ENCODE measurements at places on chromosomes 2 and 18. TPM values are rescaled to one million over a fixed set of nuclear protein-coding genes. Genes with fewer than 3 reads are reported as not detected.

DNA sequence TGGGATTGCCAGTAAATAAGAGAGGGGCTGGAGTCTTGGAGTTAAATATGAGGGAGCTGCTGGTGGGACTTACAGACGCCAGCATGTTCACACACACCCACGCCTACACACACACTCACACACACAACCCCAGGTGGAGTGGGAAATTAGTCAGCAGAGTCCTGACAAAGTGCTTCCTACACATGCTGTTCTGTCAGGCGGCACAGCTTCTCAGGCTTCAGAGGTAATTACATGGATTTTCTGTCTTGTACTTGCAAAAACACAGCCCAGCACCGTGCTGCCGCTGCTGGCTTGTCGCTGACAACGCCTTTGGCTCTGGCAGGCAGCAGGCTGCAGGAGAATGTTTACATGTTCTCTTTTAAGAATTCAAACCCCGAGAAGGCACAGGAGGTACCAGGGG lies 1186.3 kb upstream of the CELF4 start:
- H3K36me3 ChIP-seq = no peaks in the 10 kb centered on the region
- H3K27ac ChIP-seq = no peak overlapping the region
- no peaks in the 10 kb centered on the region for H3K4me1 ChIP-seq

DNA sequence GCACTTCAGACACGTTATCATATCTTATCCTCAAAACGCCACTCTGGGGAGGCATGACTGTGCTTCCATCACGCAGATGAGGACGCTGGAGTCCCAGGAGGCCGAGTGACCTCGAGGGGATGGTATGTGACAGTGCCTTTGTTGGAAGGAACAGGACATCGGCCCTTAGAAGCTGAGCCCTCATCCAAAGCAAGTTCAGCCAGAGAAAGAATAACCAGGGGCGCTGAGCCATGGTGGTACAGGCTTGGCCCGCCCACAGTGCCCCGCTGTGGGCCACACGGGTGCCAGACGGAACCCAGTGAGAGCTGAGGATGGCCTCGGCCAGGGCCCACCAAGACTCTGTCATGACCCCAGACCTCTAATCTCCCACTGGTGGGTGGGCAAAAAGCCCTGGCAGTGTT lies 31.3 kb downstream of the HS1BP3 start:
- no peak for DNase-seq
- H3K27ac ChIP-seq = peak overlapping the region; percentile 94
- H3K36me3 ChIP-seq = peaks cover 51% of the 10 kb centered on the region
- no peak overlapping the region for H3K4me3 ChIP-seq
- H3K27me3 ChIP-seq = no peaks in the 10 kb centered on the region

SALL3 gene
- total RNA-seq = not detected

DNA sequence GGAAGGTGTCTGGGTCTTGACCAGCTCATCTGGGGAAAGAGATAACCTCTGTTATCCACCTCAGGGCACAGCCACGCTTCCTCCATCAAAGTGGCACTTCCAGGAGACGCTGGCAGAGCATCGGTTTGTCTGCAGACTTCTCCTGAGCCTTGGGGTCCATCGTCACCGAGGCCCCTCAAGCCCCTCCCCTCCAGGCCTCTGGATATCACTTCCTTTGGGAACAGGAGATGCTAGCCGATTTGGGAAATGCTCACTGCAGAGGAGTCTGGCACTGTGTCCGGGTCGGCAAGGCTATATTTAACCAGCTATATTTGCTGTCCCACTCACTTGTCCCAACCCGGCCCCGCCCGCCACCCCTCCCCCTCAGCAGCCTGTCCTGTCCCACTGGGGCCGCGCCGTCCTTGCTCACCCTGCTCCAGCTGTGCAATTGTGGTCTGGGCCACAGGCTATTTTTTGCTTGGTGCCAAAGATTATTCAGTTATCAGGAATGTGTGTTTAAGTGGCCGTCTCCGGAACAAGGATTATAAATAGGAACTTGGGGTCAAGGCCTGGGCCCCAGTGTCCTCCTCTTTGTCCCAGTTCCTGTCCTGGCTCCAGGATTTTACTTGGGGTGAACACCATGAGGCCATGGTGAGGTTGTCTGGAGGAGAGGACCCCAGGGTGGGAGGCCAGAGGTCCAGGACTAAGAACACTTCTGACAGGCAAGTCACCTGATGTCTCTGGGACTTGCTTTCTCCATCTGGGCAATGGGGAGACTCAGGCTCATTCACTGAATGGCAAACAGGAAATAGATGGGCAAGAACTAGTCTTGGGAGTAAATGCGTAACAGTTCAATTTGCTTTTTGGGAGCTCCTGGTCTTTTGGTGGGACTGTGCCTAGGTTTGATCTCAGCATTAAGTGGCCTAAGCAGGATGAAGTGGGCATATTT lies 263.6 kb downstream of the DYSF start:
- DNase-seq = peak; percentile 43
- H3K27me3 ChIP-seq = no peaks in the 10 kb centered on the region
- H3K27ac ChIP-seq = peak overlapping the region; percentile 41
- no peak overlapping the region for H3K4me3 ChIP-seq

EGR4 gene
- total RNA-seq = not detected

DNA sequence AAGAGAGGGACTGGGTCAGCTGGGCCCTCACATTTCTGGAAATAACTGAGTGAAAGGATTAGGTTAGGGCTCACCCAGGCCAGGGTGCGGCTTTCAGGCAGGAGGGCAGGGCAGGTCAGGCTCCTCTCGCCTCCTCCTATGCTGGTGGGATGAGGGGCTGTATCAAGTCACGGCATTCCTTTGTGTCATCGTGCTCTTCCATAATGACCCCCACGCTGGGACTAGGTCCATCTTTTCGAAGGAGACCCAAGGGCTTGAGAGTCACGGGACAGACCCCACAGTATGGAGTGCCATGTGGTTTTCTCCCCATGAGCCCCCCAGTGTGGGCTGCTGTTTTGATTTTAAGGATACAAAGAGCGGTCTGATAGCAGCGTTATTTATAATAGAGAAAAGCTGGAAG lies 137.8 kb upstream of the COPS8 start:
- H3K4me1 ChIP-seq = no peaks in the 10 kb centered on the region
- H3K27ac ChIP-seq = no peak overlapping the region
- no peak overlapping the region for H3K4me3 ChIP-seq
- DNase-seq = no peak

DNA sequence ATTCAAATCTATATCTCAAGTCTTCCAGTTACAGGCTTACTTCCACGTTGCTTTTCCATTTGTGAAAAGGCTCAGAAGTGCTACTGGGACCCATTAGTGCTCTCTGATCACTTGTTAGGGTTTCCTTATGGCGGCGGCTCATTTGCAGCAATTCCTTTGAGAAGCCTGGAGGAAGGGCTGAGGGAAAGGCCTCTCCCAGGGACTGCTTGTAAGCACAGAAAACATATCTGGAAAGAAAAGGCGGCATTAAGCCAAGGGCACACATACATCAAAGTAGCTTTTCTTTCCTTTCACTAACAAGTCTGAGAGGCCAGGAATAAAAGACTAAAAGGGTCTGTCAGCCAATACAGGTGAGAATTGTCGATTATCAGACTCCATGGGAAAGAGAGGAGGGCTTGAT lies 39.4 kb upstream of the ITGB6 start:
- DNase-seq = no peak

DNA sequence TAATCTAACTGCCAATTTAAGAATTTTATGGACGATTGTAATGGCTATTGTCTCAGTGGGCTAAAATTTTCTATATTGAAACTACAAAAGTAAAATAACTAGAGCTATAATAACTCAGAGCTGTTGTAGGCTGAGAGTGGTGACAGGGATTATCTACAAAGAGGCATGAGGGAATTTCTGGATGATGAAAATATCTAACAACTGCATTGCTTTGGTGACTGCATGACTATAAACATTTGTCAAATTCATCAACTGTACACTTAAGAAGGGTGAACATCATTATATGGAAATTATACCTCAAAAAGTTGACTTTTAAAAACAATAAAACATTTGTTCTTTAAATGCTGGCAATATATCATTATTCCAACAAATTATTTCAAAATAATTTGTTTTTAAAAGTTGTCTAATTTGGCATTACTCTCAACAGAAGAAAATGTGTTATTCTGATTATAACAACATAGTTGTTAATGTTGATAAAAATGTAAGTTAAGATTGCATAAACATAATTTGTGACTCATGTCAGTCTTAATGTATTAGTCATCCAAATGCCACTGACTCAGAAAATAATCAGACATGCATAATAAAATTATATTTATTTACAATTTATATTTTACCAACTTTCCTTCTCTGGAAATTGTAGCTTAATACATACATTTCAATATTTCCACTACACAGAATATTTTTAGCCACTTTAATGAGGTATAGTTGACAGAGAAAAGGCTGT lies 865.1 kb upstream of the VRK2 start:
- no peaks in the 10 kb centered on the region for H3K36me3 ChIP-seq
- H3K4me1 ChIP-seq = no peaks in the 10 kb centered on the region
- H3K27ac ChIP-seq = no peak overlapping the region
- no peaks in the 10 kb centered on the region for H3K27me3 ChIP-seq
- H3K4me3 ChIP-seq = no peak overlapping the region
- no peak for DNase-seq

GRCh38 chr2:225010804-225011203 lies 31.5 kb downstream of the DOCK10 start:
- no peaks in the 10 kb centered on the region for H3K4me1 ChIP-seq
- DNase-seq = no peak
- H3K27ac ChIP-seq = no peak overlapping the region
- H3K36me3 ChIP-seq = no peaks in the 10 kb centered on the region
- no peak overlapping the region for H3K4me3 ChIP-seq

LRRC30 gene
- not detected for total RNA-seq

SLC4A3 gene
- 22.8 TPM for total RNA-seq

DNA sequence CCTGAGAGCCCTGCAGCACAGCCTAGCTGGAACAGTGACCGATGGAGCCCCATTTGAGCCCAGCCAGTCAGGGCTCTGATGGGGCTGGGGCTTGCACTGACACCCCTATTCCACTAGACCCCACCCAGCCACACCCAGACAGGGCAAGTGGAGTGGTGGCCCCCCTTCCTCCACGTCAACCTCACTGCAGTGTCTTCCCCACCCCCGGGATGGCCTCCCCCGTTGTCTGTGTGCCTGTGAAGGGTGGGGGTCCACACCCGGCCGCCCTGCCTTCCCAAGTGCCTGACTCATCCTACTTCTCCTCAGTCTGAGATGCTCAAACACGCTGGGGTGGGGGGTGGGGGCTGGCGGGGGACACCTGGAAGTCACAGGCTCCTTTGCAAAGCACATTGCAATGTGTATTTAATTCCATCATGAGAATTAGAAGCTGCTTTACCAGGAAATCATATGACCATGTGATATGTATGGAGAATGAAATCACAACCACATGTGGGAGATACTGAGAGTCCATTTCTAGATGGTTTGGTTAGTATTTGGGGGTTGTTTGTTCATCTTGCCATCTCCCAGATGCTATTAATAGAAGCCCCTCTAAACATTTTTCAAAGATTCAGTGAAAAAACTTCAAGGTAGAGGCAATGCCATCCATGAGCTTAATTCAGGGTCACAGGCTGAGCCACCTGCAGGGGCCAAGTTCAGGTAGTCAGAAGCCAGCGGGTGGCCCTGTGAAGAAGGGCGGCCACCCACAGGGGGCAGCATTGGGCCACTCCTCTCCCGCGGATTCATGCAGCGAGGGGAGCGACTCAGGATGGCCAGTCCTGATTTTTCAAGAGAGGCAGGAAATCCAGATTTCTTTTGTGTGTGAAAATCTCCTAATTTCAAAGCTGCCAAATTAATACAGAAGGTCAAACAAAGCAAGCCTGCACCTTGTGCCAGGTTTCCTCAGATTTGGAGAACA lies 22.7 kb upstream of the GMPPA start:
- H3K27me3 ChIP-seq = peaks cover 8% of the 10 kb centered on the region
- peaks cover 50% of the 10 kb centered on the region for H3K36me3 ChIP-seq
- H3K27ac ChIP-seq = no peak overlapping the region
- peak; percentile 90 for DNase-seq
- H3K4me1 ChIP-seq = no peaks in the 10 kb centered on the region

SLC40A1 gene
- 104 TPM for total RNA-seq

- no peaks in the 10 kb centered on the region for H3K4me1 ChIP-seq
- no peaks in the 10 kb centered on the region for H3K36me3 ChIP-seq
- H3K4me3 ChIP-seq = no peak overlapping the region
- no peak overlapping the region for H3K27ac ChIP-seq
Observed at GRCh38 chr2:135820003-135820618, 16.9 kb downstream of the LCT start.

DNA sequence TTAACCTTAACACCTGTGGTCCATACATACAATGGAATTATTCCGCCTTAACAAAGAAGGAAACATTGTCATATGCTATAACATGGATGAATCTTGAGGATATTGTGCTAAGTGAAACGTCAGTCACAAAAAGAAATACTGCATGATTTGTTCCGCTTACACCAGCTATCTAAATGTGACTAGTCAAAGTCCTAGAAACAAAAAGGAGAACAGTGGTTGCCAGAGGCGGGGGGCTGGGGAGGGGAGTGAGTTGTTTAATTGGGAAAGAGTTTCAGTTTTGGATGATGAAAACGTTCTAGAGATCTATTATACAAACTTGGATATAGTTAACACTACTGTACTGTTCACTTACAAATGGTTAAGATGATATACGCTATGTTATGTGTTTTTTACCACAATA lies 72.0 kb downstream of the SPRED2 start:
- no peaks in the 10 kb centered on the region for H3K36me3 ChIP-seq
- H3K27me3 ChIP-seq = no peaks in the 10 kb centered on the region
- H3K4me3 ChIP-seq = no peak overlapping the region

GRCh38 chr18:68489013-68489792 lies 225.7 kb downstream of the TMX3 start:
- no peak overlapping the region for H3K4me3 ChIP-seq
- H3K27me3 ChIP-seq = no peaks in the 10 kb centered on the region
- H3K4me1 ChIP-seq = peaks cover 8% of the 10 kb centered on the region
- no peaks in the 10 kb centered on the region for H3K36me3 ChIP-seq

SIGLEC15 gene
- total RNA-seq = 5.5 TPM

MOCOS gene
- total RNA-seq = 3.5 TPM

KCNJ3 gene
- 2.8 TPM for total RNA-seq

DNA sequence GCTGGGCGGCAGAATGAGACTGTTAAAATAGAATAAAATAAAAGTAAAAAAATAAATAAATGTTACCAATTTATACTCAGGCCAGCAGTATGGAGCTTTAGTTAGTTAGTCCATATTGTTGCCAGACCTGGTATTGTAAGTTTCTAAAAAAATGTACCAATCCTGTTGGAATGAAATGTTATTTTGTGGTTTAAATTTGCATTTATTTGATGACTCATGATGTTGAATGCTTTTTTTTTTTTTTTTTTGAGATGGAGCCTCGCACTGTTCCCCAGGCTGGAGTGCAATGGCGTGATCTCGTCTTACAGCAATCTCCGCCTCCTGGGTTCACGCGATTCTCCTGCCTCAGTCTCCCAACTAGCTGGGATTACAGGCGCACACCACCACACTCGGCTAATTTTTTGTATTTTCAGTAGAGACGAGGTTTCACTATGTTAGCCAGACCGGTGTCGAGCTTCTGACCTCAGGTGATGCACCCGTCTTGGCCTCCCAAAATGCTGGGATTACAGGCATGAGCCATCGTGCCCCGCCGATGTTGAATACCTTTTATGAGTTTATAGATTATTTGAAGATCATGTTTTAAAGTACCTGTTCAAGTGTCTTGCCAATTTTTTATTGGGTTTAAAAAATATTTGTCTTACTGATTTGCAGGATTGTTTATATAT lies 5.7 kb upstream of the PTPRN start:
- DNase-seq = no peak
- no peaks in the 10 kb centered on the region for H3K36me3 ChIP-seq
- H3K4me1 ChIP-seq = no peaks in the 10 kb centered on the region
- H3K4me3 ChIP-seq = no peak overlapping the region
- H3K27me3 ChIP-seq = no peaks in the 10 kb centered on the region

All from stomach (tissue), 19 donors.